Thoracic aorta (tissue), 2 donors: ENCODE measurements at places on chromosomes 12 and 14. TPM values are rescaled to one million over a fixed set of nuclear protein-coding genes. Genes with fewer than 3 reads are reported as not detected.

GRCh38 chr12:7034464-7034863, 16.2 kb upstream of the LPCAT3 start:
- no peak for DNase-seq

Gene FRS2
- 29.8 TPM for total RNA-seq

- DNase-seq: no peak
Observed at GRCh38 chr12:127785540-127785939, 481.4 kb upstream of the TMEM132C start.

DNA sequence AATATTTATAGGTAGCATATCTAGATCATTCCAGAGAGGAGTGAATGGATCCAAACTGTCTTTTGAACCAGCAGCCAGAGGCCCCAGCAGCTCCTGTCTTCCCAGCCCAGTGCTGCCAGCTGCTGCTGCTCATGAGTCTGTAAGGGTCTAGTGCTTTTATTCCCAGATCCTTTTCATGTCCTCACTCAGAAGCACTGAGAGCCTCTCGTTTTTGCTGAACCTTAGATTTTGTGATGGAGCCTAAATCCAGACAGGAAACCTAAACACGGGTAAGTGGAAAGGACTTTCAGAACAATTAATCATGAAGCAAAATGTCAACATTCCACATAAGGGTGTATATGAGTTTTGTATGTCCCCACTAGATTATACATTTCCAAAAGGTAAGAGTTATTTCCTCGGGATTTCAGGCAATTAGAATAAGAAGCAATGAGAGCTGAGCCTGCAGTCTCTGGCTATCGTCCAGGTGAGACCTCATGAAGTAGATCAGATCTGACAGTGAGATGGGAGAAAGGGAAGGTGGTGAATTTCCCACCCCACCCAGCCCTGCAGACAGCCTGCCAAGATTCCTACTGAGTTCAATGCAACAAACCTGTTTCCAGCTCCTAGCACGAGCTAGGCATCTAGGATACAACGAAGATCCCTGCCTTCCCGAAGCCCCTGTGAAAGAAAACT, 84.4 kb downstream of the NINJ2 start:
- DNase-seq: no peak

Gene KRT72
- total RNA-seq: not detected
